ENCODE measurements at places on chromosomes 2 and 18. TPM values are rescaled to one million over a fixed set of nuclear protein-coding genes. Genes with fewer than 3 reads are reported as not detected.

GRCh38 chr2:130389358-130389757 lies 33.5 kb downstream of the PTPN18 start:
- DNase-seq, result no peak

NT5C1B gene
- 0.75 TPM for polyA plus RNA-seq

- peak; percentile 28 for DNase-seq
Observed at GRCh38 chr2:174259981-174260380, 11.6 kb upstream of the OLA1 start.

MYO7B gene
- polyA plus RNA-seq, result 28.9 TPM

GRCh38 chr2:105671156-105671555 lies 73.6 kb upstream of the NCK2 start:
- no peak for DNase-seq

- DNase-seq, result no peak
Observed at GRCh38 chr18:12155996-12156395, 62.4 kb downstream of the ANKRD62 start.

CD8A gene
- polyA plus RNA-seq, result 0.29 TPM

GRCh38 chr2:84924173-84925106 lies 19.0 kb downstream of the TMSB10 start:
- no peak for DNase-seq

FHL2 gene
- polyA plus RNA-seq, result 33.0 TPM

- DNase-seq, result no peak
Observed at GRCh38 chr2:56040834-56041233, 117.3 kb upstream of the EFEMP1 start.

GRCh38 chr18:9786631-9787030 lies 78.5 kb downstream of the RAB31 start:
- DNase-seq, result no peak

DNA sequence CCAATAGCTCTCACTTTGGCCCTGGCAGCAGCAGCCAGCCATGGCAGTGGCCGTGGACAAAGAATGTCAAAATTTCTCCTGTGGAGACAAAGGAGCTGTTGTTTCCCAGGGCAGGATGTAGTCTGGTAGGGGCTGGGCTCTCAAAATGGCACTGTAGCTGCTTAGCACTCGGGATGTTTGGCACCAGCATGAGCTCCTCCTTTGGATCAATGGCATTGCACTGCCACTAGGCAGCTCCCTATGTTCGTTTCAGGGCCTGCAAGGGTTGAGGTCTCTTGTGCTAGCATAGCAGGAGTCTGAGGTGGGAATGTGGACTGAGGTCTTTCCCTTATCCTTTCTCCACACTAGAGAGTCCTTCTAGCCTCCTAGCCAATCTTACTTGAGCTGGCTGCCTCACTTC lies 948.8 kb upstream of the FAM98A start:
- no peak for DNase-seq

MERTK gene
- 23.5 TPM for polyA plus RNA-seq

- DNase-seq, result no peak
Observed at GRCh38 chr2:206323486-206323885, 49.0 kb downstream of the ZDBF2 start.

DNA sequence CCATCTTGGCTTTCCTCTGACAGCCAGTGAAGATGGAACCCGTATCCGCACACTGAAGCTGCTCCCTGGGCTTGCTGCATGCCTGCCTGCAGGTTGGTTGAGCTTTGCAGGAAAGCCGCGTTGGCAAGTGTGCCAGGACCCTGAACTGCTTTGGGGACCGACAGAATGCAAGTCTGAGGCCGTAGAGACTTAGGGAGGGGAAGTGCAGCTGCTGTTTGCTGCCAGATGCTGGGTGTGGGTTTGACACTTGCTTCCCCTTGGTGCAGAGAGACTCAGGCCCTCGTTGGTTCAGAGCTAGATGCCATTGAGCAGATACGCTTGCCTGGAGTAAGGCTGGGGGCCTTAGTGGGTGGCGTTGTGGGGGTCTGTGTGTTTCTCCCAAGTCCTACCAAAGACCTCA lies 13.1 kb upstream of the PHLPP1 start:
- DNase-seq, result no peak

- no peak for DNase-seq
Observed at GRCh38 chr2:148526509-148527346, 117.8 kb upstream of the EPC2 start.

All from left renal cortex interstitium (tissue), 4 donors.